Activated naive CD8-positive, alpha-beta T cell treated with anti-CD3 and anti-CD28 coated beads, Interleukin-2, amount 10 ng/mL, durations not matched to agents 7 days and 5 days (primary cell): ENCODE measurements at places on chromosomes 3 and 15. TPM values are rescaled to one million over a fixed set of nuclear protein-coding genes. Genes with fewer than 3 reads are reported as not detected.

GRCh38 chr15:80450811-80451321 lies 46.7 kb downstream of the ARNT2 start:
- no peak for DNase-seq

- no peak for DNase-seq
Measured at GRCh38 chr3:105527949-105528348, 161.2 kb downstream of the ALCAM start.

- DNase-seq = no peak
Measured at GRCh38 chr3:190825386-190826016, 37.0 kb downstream of the GMNC start.

DNA sequence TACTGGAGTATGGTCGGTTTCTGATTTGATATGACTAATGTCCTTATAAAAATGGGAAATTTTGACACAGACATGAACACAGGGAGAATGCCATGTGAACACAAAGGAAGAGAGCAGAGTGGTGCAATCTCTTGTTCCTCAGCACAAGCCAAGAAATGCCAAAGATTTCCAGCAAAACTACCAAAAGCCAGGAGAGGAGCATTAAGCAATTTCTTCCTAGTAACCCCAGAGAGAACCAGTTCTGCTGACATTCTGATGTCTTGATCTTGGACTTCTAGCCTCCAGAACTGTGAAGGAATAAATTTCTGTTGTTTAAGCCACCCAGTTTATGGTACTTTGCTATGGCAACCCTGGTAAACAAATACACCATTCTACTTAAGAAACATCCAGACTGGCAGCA lies 227.8 kb upstream of the MRPL3 start:
- DNase-seq = no peak

- no peak for DNase-seq
Measured at GRCh38 chr15:31516440-31516839, 189.8 kb downstream of the KLF13 start.

- peak; percentile 93 for DNase-seq
Measured at GRCh38 chr3:43105596-43106292, at the start of gene POMGNT2. Gene POMGNT2, minus strand, starts transcription at chr3:43106079. Its CDS starts 24,648 bp downstream, at chr3:43081431.

GRCh38 chr3:140433431-140433830 lies 244.4 kb upstream of the TRIM42 start:
- DNase-seq = no peak

- DNase-seq = peak; percentile 51
Measured at GRCh38 chr3:194137008-194137505, 1.1 kb downstream of the HES1 start.

DNA sequence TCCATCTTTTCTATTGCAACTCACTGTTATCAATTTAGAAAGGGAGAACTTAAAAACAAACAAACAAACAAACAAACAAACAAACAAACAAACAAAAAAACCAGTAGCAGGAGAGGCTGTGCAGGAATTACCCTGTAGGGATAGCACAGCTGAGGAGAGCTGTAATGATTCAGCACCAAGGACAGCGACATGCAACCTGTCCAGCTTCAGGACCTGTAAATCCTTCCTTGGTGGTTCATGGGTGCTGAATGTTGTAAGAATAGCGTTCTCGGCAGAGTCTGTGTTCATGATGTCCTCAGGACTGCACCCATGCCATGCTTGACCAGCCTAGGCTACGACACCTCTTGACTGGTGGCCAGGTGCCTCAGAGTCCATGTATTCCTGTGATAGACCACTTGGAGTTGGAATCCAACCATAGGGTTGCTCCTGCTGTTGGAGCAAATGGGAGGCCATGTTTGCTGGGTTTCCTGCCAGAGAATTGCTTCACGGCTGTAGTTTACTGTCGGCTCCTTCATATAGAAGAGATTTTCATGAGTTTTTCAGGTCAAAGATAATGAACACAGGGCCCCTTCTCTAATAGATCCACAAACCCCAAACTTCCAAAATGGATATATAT lies 65.9 kb downstream of the CACNA2D3 start:
- peak; percentile 29 for DNase-seq

DNA sequence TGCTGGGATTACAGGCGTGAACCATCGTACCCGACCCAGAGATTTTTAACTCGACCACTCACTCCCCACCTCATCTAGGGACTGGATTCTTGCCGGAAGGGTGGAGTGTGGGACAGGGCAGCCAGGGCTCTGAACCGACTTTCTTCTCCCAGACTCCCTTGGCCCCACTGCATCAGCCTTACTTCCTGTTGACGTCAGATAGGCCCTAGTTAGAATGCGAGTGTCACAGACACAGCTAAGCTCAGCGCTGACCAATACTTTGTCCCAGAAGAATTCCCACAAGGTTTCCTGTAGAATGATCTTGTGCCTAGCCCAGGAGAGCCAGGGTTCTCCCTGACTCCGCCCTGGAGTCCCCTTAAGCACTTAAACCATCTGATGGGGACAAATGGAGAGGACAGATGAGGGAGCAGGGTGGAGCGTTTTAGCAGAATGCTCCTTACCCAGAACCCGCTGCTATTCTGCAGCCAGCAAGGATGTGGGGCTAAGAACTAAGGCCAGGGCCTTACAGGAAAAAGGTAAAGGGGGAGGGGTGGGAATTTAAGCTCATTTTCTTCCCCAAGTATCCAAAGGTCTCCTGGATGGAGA lies 5.8 kb upstream of the TUSC2 start:
- no peak for DNase-seq

DNA sequence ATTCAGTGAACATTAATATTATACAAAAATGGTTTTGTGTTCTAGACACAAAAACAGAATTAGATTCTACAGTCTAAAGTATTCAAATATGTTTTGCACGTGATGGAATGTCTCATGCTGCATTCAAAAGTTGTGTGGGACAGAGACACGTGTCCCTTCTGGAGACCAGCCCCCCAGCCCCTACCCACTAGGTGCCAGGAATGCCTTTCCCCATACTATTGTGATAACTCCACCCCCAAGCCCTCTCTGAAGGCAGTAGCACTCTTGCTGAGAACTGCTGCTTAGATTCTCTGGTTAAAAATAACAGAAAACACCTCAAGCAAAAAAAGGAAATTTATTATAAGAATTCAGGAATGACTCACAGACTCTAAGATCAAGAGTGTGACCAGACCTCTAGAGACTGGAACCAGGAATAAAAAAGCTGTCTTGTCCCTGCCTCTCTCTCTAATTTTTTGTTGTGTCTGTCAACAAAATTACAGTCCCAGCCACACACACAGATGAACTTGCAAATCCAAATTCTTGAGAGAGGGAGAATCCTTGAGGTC lies 57.7 kb downstream of the PXYLP1 start:
- no peak for DNase-seq

DNA sequence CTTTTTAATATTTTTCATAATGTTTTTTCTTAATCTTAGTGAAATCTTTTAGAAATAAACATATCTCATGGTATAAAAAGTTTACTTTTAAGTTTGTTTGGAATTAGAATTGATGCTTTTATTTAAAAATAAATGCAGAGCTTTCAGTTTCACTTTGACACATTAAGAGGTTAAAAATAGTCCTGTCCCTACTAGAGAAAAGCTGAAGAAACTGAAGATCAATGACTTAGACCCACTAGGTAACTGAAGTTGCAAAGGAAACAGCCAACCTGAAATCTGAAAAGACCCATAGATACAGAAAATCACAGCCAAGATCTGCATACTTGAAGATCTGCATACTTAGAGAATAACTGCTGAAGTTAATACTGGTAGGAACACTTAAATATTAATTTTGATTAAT lies 237.6 kb downstream of the RAP2B start:
- DNase-seq = no peak

DNA sequence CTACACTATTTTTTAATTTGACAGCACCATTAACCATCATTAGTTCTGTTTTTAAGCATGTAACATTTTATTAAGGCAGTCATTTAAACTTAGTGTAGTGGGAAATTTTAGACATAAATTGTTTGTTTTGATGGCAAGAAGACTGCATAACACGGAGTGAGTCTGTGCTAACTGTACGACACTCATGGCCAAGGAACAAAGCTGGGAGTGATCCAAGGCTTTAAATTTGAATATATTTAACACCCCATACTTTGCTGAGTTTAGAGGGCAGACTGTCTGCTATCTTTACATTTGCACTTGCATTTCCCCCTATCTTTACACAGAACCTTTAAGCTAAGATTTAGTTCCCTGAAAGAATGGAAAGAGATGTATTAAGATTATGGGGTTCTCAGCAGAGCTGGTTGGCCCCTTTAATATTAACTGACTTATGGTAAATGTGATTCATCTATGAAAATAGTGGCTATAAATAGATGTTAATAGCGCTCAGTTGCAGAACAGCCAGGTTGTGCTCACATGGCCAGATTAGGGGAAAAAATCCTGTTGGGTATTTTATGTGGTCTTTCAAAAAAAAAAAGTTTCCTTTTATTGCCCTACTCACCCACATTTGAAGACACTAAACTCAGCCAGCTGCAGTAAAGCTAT lies 120.7 kb downstream of the CMSS1 start:
- DNase-seq = no peak

GRCh38 chr3:122092460-122093165 lies 37.5 kb downstream of the CD86 start:
- peak; percentile 40 for DNase-seq

DNA sequence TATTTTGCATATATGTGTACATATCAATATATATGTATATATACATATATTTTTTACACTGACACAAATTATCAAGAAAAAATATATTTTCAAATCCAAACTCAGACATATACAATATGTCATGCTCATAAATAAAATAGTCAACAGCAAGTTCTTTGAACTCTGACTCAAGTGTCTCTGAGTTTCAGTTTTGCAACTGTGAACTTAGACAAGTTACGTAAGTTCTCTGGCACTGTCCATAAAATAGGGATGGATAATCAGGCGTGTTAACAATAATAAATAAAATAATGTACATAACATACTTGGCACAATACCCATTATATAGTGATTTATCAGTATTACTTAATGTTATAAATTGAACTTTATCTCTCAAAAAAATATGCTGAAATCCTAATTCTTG lies 12.1 kb upstream of the XRN1 start:
- no peak for DNase-seq

GRCh38 chr3:126541628-126542339 lies 16.9 kb downstream of the C3orf22 start:
- peak; percentile 17 for DNase-seq

DNA sequence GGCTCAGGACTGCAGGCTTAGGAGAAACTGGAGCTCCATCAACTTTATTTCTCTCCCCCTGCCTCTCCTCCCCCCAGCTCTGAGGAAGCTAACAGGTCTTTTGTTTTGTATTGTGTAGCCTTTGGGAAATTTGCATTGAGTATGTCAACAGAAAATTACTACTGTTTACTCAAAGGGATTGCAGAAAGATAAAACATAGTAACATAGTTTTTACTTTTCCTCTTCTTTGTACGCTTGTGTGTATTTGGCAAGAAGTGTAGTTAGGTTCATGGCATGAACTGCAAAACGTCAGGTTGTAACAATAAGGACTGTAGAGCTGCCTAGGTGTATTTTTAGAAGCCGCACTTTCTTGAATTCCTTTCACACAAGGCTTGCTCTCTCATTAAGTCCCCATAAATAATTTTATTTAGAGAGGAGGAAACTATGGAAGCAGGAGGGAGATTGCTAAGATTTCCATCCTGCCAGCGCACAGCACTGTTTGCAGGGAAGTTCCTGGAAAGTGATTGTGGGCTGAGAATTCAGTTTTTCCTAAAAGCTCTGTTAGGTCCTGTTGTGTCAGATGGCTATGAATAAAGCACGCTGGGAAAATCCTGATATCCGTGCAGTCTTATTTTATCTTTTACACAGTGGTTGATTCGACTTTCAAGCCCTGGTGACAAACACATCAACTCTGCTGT lies 21.1 kb upstream of the SATB1 start:
- DNase-seq = no peak

PIK3CB gene
- total RNA-seq = 14.3 TPM

TJP1 gene
- not detected for total RNA-seq

FILIP1L gene
- total RNA-seq = 2.4 TPM

IMPG2 gene
- total RNA-seq = 0.42 TPM

STOML1 gene
- total RNA-seq = 9.4 TPM

SYNPR gene
- total RNA-seq = not detected
